ENCODE measurements at places on chromosomes 16 and 17.

DNA sequence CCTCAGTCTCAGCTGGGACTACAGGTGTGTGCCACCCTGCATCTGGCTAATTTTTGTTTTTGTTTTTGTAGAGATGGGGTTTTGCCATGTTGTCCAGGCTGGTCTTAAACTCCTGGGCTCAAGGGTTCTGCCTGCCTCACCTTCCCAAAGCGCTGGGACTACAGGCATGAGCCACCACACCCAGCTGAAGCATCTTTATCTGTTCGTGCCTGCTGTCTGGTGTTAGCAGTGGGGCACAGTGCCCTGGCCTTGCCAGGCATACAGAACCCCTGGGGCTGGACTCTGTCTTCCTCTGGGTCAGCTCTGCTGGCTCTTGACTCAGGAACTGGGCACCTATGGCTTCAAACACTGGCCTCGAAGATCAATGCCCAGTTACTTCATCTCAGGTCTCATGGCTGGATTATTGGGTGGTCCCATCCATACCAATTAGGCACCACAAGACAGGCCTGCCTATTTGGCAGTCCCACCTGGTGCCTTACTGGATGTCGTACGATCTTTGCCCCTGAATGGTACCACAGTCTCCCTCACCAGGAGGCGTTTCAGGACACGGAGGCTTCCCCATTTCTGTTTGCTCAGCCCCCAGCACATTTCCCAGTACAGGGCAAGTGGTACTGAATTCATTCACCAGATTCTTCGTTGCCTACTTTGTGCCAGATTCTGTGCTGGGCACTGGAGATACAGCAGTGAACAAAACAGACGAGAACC, 99.3 kb downstream of the RAB11FIP4 start:
- no peak for DNase-seq

DNA sequence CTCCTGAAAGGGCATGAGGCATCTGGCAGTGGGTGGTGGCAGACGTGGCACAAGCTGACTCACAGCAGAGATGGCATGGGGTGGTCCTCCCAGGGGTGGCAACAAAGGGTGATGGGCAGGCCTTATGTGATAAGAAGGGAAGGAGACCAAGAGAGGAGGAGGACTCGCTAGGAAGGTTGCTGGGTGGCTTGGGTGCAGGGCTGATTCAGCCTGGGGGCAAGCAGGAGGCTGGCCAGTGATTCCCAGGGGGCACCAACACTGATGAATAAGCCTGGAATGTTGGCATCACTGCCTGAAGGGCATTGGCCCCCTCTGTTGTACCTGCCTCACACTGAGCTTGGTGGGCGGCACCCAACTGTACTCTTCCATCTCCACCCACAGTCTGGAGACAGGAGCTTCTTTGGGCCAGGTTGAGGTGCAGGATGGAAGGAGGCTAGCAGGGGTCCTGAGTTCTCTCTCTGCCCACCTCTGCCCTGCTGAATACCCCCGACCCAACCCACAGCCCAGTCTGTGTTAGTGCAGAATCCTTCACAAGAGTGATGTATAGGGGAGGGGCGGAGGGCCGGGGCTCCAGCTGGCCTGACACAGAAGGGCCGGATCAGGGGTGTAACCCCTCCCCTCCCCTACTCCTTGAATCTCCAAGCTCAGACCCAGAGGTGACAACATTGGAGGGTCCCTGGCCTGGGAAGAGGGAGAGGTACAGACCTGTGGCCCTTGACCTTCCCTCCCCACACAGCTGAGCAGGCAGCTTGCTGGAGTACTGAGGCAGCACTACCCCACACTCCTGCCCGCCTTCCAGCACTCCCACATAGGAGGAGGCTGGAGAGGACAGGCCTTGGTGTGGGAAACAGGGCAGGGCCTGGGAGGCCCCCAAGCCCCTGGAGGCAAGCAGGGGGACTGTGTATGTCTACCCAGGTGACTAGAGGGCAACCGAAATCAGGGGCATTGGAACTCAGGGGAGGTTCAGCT, 2.6 kb downstream of the STAC2 start:
- DNase-seq, result no peak

DNA sequence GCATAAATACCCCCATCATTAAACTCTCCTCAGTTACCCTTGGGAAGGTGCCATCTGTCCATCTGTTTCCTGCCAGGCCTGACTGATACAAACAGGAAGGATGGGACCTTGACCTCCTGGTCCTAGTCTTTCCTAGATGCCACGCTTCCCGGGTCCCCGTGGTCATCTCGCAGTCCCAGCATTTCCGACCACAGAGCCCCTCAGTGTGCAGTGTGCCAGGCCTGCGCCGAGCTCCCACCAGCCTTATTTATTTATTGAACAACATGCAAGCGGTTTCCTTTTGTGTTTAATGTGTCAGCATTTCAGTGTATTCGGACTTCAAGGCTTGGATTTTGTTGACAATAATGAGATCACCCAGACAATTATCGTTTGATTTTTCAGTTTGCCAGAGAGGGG, 45.6 kb upstream of the NKD1 start:
- DNase-seq, result no peak

DNA sequence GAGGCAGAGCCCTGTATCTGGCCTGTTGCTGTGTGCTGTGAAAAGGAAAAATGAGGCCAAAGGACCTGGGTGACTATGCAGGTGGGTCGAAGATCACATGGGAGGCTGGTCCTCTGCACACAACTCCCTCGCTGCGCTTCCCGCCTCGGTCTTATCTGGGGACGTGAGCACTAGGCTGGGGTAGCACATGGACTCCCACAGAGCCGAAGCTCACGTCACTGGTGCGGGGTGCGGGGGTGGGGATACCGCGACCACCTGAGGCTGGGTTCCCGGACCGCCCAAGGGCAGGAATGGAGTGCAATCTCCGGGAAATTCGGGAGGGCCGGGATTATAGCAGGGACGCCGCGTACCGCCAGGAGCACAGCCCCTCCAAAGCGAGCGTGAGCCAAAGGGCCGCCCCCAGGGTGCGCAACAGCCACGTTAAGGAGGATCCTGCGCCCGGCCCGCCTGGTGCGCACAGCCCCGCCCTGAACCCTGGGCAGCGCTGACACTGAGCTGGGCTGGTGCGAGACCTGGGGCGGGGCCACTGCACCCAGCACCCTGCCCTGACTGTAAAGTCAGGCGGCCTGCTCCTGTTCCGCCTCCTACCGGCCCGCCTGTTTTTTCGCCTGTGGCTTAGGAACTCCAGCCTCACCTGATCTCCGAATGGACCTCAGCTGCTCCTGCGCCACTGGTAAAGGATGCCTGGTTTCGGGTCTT, 4.8 kb downstream of the MT1A start:
- no peak for DNase-seq

DNA sequence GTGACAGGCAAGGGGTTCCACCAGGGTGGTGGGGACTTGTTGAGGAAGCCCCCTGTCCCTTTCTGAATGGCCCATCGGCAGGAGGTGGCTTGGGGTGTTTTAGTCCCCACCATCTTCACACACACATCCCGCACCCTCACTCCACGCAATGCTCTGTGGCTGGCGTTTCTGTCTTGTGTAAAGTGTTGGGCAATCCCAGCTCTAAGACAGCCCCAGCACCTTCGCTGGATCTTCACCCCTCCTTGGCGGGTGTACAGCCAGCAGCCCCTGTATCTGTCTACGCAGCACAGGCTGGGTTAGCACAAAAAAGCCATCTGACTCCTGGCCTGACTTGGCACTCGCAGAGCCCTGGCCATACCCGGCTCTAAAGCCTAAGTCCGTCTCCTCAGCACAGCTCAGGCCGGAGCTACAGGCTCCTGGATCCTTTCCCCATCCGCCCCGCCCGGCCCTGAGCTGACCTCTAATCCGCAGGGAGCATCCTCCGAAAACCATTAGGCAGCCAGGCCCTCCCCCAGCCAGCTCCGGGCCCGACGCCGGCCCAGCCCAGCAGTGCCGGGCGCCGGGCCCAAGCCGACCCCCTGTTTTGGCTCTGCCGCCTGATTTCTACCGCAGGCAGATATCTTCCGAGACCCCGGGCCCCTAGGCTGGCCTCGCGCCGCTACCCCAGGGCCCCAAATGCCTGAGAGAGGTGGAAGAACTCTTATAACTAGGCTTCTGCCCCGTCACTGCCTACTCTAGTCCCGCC, 42.4 kb upstream of the TAC4 start:
- DNase-seq, result no peak

- no peak for DNase-seq
Observed at GRCh38 chr16:19908921-19909320, 24.3 kb upstream of the GPRC5B start.

GRCh38 chr17:73200476-73200875, 7.6 kb downstream of the COG1 start:
- DNase-seq, result no peak

DNA sequence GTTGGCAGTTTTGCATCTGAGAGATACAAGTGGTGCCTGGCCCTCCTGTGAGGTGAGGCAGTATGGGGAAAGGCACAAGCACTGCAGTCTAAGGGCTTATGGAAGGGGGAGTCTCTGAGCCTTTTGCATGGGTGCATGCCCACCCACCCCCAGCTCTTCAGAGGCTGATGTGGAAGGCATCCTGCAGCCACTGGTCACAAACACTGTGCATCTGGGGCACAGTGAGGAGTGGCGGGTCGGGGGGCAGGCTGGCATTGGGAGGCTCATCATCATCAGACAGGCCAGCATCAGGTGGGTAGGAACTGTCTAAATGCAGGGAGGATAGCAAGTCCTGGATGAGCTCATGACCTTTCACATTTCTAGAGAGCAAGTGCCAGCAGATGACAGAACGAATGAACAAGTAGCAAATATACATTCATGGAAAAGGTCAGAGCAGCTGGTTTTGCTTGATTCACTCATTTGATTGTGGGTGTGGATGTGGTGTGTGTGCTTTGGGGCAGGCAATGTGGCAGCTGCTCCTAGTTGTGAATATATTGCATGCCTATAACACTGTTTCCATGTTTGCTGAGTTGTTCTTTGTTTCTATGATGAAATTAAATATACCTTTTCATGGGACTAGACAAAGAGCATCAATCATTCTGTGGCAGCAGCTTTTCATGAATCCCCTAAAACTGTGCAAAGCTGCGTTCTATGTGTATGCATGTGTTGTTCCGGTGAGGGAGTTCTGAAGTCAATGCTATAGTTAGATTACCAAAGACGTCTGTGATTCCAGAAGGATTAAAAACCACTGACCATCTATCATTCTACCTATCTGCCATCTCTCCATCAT, 29.2 kb downstream of the TRIM25 start:
- peak; percentile 22 for DNase-seq

DNA sequence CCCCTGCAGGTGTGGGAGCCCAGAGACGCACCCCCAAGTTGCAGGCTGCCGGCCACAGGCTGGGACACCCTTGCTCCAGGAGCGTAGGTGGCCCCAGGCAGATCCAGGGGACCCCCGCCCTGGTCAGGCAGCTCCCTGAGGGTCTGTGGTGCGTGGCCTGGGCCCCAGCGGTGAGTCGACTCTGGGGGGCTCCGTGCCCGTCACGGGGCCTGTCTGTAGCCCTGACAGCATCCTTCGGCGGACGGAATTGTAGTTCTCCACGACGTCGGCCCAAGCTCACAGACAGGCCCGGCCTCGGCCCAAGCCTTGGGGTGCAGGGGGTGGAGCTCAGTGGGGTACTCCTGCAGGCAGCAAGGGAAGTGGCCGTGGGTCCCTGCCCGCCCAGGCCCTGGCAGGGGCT, 82.9 kb downstream of the LMF1 start:
- no peak for DNase-seq

DNA sequence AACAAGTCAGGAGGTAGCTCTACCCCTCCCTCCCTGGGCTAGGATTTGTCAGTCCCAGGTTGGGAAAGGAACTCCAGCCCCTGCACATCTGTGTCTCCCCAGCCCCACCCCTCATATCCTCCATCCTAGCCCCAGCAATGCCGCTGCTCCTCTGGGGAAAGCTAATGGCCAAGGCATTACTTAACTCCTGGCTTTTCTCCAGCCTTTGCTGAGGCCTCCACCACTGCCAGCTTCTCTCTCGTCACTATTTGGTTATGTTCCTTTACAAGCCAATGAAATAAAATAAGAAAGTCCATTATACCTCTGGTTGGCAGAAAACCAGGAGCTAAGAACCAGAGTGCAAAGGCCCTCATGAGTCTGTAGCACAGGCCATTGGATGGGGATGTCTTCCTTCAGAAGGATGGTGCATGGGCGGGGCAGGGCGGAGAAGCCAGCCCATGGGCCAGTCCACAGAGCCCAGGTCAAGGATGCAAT, 171.0 kb downstream of the CCDC182 start:
- no peak for DNase-seq

GRCh38 chr17:6204203-6204722, 134.1 kb downstream of the WSCD1 start:
- DNase-seq, result no peak

DNA sequence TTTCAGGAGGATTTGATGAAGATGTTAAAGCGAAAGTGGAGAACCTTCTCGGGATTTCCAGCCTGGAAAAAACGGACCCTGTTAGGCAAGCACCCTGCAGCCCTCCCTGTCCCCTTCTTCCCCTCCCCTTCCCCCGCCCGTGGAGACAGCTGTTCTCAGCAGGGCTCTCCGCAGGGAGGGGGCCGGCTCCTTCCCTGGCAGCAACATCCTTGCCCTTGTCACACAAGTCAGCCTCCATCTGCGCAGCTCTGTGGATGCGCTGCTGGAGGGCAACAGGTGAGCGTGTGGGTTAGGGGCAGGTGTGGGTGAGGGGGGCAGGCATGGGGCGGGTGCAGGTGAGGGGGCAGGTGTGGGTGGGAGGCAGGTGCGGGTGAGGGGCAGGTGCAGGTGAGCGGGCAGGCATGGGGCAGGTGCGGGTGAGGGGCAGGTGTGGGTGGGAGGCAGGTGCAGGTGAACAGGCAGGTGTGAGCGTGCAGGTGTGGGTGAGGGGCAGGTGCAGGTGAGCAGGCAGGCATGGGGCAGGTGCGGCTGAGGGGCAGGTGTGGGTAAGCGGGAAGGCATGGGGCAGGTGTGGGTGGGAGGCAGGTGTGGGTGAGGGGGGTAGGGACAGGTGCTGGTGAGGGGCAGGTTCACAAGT, 9.4 kb downstream of the CYBC1 start:
- no peak for DNase-seq

DNA sequence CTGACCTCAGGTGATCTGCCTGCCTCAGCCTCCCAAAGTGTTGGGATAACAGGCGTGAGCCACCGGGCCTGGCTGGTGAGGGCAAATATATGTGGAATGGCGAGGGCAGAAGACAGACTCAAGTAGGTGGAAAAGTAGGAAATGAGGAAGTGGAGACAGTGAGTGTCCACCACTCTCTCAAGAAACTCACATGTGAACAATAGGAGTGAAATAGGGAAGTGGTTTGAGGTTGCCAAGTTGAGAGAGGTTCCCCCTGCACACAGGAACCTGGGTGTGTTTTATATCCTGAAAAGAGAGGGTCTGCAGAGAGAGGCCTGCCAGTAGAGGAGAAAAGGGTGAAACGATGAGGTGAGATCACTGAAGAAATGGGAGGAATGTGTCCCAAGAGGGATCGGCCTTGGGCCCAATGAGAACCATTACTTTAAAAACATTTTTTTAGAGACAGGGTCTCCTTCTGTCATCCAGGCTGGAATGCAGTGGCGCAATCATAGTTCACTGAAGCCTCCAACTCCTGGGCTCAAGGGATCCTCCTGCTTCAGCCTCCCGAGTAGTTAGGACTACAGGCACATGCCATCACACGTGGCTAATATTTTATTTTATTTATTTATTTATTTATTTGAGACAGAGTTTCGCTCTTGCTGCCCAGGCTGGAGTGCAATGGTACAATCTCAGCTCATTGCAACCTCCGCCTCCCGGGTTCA, 17.1 kb upstream of the CORO1A start:
- no peak for DNase-seq
